ENCODE measurements at places on chromosomes 2 and 18.

DNA sequence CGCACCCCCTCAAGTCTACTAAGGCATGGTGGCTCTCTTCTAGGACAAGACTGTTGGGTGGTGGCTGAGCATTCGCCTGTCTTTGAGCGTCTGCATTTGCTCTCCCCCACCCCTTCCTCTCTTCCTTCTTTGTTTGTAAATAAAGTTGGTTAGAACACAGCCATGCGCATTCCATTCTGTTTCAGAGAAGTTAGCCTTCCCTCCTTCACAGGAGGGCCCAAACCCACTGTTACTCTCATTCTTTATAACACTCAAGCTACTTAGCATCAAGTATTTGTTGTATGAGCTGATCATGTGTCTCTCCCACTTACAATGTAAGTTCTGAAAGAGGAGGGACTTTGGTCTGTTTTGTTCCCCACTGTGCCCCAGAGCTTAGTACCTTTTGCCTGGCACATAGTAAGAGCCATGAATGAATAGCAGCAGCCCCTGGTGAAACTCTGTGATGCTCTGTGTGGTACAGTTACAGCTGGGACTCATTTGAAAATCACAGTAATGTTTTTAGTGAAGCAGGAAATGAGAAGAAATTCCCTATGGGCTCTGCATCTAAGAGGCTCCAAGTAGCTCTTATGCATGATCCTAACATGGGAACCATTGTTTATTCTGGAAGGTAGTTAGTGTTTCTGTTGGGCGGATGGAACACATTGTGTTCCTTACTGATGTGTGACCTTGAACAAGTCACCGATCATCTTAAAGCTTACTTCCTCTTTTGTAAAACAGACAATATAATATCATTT, 7.7 kb downstream of the MGAT5 start:
- no peak for DNase-seq

GRCh38 chr18:45518311-45519155, 96.7 kb upstream of the SLC14A2 start:
- no peak for DNase-seq

- DNase-seq = no peak
Observed at GRCh38 chr2:235149736-235150135, 197.9 kb downstream of the SH3BP4 start.

- DNase-seq = no peak
Observed at GRCh38 chr2:164620873-164621763, at the start of gene GRB14. TSS of gene GRB14 (minus strand) at chr2:164621482. CDS start at chr2:164621309, 173 bp downstream.

DNA sequence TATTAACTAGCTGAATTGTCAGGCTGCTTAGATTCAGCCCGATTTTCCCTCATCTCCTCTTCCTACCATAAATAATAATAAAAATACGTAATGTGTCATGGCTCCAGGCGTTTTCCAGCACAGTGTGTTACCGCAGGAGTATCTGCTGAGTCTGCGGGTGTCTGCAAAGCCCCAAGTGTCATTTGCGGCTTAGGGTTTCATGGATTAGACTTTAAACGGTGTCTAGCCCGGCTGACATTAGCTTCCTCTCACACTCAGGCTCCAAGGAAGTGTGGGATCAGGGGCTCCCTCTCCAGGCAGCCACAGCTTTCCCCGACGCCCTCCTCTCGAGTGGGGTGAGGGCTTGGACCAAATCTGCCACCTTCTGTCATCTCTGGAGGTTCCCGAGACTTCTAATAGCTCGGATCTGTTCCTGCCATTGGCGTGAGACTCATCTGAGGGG, 14.1 kb upstream of the HOXD1 start:
- no peak for DNase-seq

DNA sequence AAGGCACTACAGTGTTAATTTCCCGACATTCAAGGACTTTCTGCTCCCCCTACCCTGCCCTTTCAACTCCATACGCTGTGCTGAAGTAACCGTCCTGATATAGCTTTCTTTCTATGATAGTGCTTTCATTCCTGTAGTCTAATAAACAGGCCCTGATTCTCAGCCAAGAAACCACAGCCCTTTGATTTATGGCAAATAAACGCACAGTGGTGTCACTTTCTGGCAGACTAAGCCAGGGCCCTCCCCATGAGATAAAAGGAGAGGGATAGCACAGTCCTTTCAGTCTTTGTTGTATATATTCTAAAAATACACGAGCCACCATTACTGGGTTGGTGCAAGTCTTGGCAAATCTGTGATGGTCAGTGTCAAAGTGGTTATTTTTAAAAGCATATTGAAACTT, 291.2 kb downstream of the ALPK2 start:
- no peak for DNase-seq

GRCh38 chr2:134393075-134393461, 139.2 kb downstream of the MGAT5 start:
- no peak for DNase-seq

DNA sequence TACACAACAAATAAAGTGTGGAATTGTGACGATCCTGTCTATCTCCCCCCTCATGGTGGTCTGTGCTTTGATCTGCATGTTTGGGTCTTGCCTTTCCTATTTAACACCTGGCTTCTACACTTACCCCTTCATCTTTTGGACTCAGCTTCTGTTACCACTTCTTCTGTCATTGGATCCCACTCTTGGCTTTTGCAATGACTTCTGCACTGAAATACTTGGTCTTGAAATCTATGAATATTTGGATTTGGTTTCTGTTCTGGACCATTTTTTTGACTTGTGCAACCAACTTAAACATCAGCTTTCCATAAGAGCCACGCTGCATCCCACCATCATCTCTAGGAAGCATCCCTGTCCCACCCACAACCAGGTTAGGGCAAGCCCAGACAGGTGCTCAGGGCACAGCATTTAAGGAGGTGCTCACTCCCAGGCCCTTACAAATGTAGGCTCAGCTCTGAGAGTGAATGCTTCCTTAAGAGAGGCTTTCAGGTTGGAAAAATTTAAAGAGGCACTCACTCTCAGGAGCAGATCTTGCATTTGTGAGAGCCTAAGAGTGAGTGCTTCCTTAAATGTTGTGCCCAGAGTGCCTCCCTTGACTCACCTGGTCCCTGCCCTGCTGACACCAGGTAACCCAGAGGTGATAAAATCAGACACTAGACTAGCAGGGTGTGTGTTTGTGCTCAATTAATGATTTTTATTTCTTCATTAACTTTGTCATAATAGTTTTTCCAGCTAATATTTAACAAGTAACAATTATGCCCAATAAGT, 124.5 kb upstream of the SH3BP4 start:
- no peak for DNase-seq

- DNase-seq = no peak
Observed at GRCh38 chr2:169824373-169825333, at the start of gene METTL5. TSS of gene METTL5 (minus strand) at chr2:169824905. CDS start at chr2:169824597, 308 bp downstream.

Data from keratinocyte (primary cell).